ENCODE measurements at places on chromosomes 13 and 19.

DNA sequence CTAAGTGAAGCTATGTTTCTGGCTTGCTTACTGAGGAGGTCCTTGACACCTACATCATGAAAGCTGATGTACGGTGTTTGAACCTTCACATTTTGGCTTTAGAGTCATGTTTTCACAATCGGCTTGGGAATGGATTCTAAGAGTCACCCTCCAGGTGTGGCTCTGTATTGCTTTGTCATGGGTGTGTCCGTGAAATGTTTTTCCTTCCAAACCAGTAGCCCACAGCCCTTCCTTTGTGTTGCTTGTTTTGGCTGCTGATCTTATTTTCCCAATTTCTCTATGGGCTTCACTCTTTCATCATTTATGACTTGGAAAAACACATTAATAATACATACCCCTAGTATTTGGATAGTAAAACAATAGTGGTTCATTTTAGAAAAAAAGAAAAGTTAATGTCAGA, 240.6 kb downstream of the GGACT start:
- DNase-seq, result no peak

- DNase-seq, result no peak
These were observed 21.6 kb upstream of the MRI1 start for GRCh38 chr19:13742756-13743155.

DNA sequence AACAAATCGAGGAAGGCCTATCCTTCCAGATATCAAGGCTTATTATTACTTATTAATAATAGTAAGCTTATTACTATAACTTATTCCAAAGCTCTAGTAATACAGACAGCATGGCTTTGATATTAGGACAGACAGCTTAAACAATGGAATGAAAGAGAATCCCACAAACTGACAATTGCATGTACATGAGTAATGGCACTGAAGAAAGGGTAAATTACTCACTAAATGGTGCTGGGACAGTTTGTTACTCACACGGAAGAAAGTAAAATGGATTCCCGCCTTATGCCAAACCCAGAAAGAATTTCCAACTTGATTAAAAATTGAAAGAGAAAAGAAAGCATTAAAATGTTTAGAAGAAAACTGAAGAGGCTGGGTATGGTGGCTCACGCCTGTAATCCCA, 60.3 kb downstream of the MIPEP start:
- DNase-seq, result no peak

DNA sequence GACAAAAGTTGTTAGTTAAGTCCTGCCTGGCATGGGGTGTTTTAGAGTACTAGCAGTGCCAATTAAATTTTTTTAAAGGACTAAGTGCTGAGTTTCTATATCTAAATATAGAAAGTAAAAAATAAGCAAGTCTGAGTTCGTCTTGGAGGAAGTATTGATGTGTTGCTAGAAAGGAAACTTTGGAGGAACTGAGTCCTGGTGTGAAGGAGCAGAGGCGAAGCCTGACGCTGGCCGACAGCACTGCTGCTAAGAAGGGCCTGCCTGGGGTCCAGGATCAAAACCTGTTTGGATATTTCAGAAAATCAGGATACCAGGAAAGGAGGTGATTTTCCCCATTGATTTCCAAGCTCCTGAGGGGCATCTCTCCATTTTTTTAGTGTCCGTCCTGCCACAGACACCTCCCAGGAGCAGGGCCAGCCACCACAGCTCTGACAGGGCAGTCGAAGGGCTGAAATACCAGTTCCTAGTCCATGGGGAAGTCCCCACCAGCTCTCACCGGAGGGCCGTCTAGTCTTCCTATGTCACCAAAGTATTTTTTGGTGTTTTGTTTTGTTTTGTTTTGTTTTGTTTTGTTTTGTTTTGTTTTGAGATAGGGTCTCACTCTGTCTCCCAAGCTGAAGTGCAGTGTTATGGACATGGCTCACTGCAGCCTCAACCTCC, 38.2 kb upstream of the NPAS1 start:
- no peak for DNase-seq

DNA sequence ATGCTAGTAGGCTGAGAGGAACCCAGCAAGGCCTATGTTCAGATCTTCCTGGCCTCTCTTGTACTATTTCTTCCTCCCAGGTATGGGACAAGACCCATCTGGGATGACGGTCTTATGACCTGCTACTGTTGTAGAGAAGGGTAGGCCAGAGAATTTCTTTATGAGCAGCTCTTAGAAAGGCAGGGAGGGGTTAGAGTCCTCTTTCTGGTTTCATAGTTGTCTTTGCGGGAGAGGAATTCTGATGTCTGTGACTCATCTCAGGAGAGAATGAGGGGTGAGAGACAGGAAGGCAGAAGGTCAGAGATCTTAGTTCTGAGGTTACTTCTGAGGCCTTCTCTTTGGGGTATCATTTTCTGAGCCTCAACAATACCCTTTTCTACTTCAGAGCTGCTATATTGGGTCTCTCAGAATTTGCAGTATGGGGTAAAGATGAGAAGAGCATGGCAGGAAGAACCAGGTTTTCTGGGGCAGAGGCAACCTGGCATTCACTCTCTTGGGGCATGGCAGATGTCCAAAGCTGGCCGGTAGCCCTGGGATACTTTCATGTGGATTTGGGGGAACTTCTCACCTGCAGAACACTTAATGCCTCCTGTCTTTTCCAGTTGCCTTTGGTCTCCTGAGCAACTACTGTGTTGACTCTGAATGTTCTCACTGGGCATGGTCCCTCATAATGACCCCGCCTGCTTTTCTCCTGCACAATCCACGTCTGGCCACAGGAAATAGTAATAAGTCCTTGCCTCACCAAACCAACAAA, 154.4 kb downstream of the GGACT start:
- no peak for DNase-seq

DNA sequence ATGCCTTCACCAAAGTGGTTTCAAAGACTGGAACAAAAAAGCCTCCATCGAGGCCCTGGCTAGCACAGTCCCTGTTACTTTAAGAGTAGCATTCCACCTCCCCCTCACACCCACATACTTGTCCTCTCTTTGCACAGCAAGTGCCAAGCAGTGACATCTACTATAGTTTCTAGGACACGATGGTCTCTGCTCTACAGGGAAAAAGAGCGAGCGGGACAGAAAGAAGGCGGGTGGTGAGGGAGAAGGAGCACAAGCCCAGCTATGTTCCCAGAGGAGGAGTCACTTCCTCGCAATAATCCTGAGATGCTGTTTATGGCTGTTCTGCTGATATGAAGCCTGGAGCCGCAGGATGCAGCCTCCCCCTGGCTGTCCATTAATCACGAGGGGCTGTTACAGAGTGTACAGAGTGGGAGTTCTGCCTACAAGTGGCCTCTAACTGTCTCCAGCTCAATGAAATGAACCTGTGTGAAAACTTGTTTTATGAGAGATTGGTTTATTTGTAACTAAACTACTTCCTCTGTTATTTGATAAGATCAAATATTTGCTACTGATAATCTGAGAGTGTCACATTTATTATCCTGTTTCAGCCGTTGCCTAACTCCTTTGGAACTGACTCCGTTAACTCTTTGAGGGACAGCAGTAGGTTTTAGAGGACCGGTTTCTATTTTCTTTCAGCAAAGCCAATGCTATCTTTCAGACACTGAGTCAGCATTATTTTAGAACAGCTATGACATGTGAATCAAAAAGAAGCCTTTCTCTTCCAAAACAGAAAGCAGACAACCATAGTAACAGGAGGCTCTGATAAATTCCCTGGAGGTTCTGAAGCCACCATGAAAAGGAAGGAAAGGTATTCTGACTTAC, 208.0 kb downstream of the SPRY2 start:
- no peak for DNase-seq
